ENCODE measurements at places on chromosomes 2 and 18. TPM values are rescaled to one million over a fixed set of nuclear protein-coding genes. Genes with fewer than 3 reads are reported as not detected.

LONRF2 gene
- total RNA-seq = 0.08 TPM

C1QL2 gene
- not detected for total RNA-seq

POTEC gene
- not detected for total RNA-seq

NOSTRIN gene
- 0.92 TPM for total RNA-seq

PXDN gene
- 0.84 TPM for total RNA-seq

TNP1 gene
- total RNA-seq = not detected

SPEG gene
- 15.3 TPM for total RNA-seq

VRK2 gene
- 11.1 TPM for total RNA-seq

CD207 gene
- total RNA-seq = 0.25 TPM

MDH1B gene
- 0.25 TPM for total RNA-seq

CHCHD5 gene
- total RNA-seq = 13.4 TPM

HOXD4 gene
- not detected for total RNA-seq

CXCR1 gene
- total RNA-seq = 0.08 TPM

TRIM43 gene
- not detected for total RNA-seq

ANO7 gene
- 0.14 TPM for total RNA-seq

GPR55 gene
- total RNA-seq = 2.9 TPM

SERPINB11 gene
- total RNA-seq = not detected

PHLPP1 gene
- total RNA-seq = 6.8 TPM

STAT4 gene
- 77.1 TPM for total RNA-seq

CNDP1 gene
- total RNA-seq = 0.25 TPM

LAMA3 gene
- 0.19 TPM for total RNA-seq

HOXD10 gene
- total RNA-seq = not detected

OXER1 gene
- not detected for total RNA-seq

MSTN gene
- not detected for total RNA-seq

FIGN gene
- total RNA-seq = not detected

TUBA4B gene
- total RNA-seq = not detected

CROCC2 gene
- not detected for total RNA-seq

FN1 gene
- total RNA-seq = 0.41 TPM

TRIM54 gene
- not detected for total RNA-seq

CLIP4 gene
- 36.8 TPM for total RNA-seq

RIOK3 gene
- 151 TPM for total RNA-seq

SCN7A gene
- total RNA-seq = not detected

FAP gene
- not detected for total RNA-seq

PDE1A gene
- total RNA-seq = not detected
